Bronchial smooth muscle cell (primary cell): ENCODE measurements at places on chromosomes 13 and 19. TPM values are rescaled to one million over a fixed set of nuclear protein-coding genes. Genes with fewer than 3 reads are reported as not detected.

PROZ gene
- not detected in 2 replicates for total RNA-seq

C19orf33 gene
- total RNA-seq = 1.5 and 8.8 TPM in 2 replicates

TUBA3C gene
- total RNA-seq = not detected in 2 replicates

CDX2 gene
- not detected in 2 replicates for total RNA-seq

CASP14 gene
- total RNA-seq = not detected in 2 replicates

RNF17 gene
- not detected in 2 replicates for total RNA-seq

ZFP82 gene
- 5.3 and 6.1 TPM in 2 replicates for total RNA-seq

KIR2DL1 gene
- not detected in 2 replicates for total RNA-seq

RLN3 gene
- total RNA-seq = not detected in 2 replicates

CCDC159 gene
- 8.5 and 9.7 TPM in 2 replicates for total RNA-seq
